ENCODE measurements at places on chromosomes 2 and 18.

DNA sequence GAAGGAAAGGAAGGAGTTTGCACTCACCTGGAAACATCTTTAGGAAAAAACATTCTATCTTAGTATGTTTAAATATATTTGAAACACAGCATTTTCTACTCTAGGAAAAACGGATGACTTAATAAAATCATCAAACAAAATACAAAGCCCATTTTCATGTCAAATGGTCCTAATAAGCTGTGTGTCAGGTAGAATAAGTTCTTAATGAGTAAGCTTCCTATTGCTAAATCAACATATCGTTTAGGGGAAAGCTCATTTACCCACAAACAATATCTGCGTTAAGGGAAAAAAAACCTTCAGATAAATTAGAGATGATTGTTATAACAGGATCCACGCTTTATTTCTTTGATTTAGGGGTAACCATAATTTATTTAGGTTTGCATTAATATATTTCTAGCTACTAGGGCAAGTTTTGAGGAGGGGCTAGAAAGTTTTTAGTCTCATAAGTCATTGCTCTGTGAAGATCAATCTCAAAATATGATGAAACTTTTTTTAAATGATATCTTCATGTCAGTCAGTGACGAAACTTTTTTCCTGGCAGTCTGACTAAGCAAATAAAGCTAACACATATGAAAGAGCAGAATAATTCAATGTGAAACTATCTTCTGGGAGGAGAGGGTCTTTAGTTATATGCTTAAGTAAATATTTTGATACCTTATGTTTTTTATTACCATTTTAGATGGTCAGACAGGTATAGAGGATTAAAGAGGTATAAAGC lies 147.1 kb downstream of the WDSUB1 start:
- no peak for DNase-seq

DNA sequence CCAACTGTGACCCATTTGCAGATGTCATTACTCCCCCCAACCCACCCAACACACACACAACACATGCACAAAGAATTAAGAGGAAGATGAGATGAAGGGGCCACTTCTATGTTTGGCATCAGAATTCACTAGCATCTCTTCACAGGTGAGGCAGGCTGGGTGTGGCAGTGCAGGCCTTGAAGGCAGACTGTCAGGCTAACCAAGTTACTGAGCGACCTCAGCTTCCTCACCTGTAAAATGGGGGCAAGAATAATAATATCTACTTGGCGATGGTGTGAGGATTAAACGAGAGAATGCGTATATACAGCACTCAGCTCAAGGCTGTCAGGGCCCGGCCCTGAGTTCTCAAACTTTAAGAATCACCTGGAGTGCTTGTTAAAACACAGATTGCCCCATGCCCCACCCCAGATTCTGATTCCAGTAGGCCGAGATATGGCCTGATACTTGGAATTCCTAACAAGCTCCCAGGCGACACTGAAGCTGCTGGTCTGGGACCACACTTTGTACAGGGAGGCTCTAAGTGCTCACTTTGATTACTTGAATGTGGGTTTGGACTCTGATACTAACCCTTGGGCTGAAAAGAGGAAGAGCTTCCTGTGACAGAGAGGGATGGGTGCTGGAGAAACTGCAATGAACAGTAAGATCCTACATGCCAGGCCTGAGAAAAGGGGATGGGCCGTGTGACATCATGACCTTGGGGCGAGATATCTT lies 1.1 kb downstream of the ACTG2 start:
- peak; percentile 38 for DNase-seq

DNA sequence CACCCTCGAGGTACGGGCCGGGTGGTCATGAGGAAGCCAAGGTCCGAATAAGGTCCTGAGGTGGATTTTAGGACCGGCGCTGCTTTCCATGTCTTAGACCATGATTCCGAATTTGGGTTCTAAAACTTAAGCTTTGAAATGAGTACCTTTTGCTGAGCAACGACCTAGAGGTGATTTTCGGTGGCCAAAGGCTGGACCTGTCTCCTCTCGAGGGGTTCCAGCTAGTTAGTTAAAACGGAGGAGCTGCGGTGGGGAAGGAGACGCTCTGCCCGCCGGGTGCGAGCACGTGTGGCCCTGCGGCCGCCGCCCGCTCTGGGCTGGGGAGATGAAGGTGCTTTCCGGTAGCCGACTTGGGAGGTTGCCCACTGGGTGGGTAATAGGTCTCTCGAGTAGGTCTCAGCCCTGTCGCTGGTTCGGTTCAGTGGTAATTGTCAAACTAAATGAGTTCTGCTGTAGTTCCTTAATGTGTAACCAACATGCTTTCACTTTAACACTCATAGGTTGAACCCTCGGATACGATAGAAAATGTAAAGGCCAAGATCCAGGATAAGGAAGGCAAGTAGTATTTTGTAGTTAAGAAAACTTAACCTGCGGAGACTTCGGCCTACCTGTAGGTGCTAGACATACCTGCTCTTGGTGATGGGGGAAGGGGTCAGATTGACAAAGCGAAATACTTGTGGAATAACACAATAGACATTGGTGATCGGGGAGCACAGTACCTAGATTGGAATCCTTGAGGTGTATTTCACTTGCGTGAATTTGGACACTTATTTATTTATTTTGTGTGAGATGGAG lies 572 bp downstream of the RPS27A start:
- peak; percentile 81 for DNase-seq

- no peak for DNase-seq
These were observed 178.6 kb upstream of the ZNF804A start for GRCh38 chr2:184419744-184420143.

GRCh38 chr2:237581751-237582746 lies 8.5 kb downstream of the RAB17 start:
- peak; percentile 86 for DNase-seq

- no peak for DNase-seq
These were observed 182.3 kb downstream of the KLHL29 start for GRCh38 chr2:23567161-23567756.
